ENCODE measurements at places on chromosomes 16 and 17.

DNA sequence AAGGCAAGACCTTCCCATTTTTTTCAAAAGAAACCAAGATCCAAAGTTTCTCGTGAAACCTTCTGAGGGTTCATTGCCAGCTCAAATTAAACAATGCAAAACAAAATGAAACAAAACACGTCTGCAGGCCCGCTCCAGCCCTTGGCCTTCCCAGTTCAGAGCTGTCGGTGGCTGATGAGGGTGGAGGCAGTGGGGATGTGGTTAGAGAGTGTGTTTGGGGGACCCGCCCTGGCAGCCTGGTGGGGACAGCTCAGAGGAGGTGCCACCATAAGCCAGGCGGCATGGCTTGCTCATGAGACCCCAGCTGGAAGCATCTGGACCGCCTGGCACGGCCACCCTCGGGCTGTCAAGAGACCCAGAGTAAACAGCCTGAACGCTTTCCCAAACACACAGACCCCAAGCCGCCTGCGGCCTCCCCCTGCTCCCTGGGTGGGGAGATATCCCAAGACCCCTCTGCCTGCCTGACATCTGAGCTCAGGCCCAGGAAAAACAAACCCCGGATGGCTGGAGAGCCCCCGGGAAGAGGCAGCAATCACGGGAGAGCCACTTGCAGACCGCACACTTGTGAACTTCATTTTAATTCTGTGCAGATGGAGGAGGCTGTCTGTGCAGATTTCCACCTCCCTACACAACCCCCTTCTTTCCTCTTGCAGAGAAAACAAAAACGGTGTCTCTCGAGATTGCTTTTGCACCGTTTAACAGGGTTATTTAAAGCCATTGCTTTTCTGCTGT lies 35.4 kb upstream of the LITAF start:
- DNase-seq: peak; percentile 48

DNA sequence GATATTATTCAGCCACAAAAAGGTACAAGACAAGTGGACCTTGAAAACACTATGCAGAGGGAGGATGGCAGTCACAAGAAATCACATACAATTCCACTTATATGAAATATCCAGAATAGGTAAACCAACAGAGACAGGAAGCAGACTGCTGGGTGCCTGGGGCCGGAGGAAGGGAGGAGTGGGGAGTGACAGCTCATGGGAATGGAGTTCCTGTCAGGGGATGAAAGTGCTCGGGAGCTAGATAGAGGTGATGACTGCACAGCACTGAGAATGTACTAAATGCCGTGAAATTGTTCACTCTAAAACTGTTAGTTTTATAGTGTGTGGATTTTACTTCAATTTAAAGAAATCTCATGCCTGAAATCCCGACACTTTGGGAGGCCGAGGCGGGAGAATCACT lies 74.2 kb upstream of the MED9 start:
- DNase-seq: no peak

DNA sequence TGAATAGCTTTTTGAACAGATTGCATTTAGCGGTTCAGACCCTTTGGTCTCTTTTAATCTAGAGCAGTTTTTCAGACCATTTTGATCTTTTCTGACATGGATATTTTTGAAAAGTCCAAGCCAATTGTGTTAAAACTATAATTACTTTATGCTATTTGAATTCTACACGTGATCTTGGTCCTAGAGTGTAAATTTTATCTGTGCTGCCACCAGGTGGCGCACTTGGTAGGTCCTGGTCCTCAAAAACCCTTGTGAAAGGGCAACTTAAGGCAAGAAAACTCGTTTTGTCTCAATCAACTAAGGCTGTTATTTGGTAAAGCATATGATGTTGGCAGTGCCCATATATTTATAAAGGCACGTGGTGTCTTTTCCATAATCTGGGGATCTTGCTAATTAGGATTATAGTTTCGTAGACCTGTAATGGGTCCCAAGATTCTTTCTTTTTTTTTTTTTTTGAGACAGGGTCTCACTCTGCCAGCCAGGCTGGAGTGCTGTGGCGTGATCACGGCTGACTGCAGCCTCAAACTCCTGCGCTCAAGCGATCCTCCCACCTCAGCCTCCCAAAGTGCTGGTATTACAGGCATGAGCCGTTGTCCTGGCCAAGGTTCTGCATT lies 43.9 kb upstream of the TEX2 start:
- DNase-seq: peak; percentile 78

- no peak for DNase-seq
Observed at GRCh38 chr16:529012-529575, 1.6 kb downstream of the CAPN15 start.

GRCh38 chr16:79278506-79278905 lies 322.0 kb downstream of the MAF start:
- DNase-seq: no peak

- no peak for DNase-seq
Observed at GRCh38 chr17:31535581-31535981, 144.1 kb downstream of the RAB11FIP4 start.

- DNase-seq: no peak
Observed at GRCh38 chr17:57394375-57394774, 138.1 kb downstream of the MSI2 start.

- DNase-seq: no peak
Observed at GRCh38 chr17:1639549-1640180, 5.9 kb downstream of the SCARF1 start.

DNA sequence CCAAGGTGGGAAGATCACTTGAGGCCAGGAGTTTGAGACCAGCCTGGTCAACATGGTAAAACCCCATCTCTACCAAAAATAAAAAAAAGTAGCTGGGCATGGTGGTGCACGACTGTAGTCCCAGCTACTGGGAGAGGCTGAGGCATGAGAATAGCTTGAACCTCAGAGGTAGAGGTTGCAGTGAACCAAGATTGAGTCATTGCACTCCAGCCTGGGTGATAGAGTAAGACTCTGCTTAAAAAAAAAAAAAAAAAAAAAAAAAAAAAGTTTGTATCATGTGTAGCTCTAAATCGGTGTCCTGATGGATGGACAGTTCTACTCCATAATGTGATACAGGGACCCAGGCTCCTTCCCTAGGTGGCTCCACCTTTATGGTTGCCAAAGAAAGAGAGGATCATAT lies 497.1 kb upstream of the RBFOX1 start:
- DNase-seq: no peak

DNA sequence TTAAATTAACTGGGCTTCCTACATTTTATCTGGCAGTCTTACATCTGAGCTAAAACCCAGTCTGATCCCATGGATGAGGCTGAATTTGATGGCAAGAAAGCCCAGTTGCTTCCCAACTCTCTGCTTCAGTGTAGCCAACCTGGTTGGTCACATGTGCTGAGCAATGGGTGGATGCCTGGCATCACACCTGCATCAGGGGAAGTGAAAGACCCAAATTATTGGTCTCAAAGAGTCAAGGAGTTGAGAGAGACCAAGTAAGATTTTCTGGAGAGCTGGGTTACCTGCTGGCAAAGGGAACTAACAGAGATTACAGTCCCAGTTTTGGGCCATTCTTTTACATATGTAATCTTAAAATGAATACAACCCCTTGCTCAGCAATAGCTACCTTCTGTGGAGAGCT lies 38.8 kb downstream of the RGS9 start:
- DNase-seq: no peak

DNA sequence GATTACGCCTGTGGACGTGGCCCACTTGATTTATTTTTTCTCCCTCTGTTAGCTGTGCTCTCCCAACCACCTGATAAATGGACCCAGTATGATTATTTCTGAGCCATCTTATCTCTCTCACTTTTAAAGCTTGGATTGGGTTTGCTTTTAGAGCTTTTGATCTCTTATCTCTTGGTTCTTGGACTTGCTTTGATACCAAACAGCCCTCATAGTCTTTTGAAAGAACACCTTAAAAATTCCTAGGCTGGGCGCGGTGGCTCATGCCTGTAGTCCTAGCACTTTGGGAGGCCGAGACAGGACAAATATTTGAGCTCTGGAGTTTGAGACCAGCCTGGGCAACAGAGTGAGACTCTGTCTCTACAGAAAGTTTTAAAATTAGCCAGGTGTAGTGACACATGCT lies 25.8 kb downstream of the SMTNL2 start:
- no peak for DNase-seq

- DNase-seq: no peak
Observed at GRCh38 chr16:4488499-4488967, 12.3 kb downstream of the HMOX2 start.

DNA sequence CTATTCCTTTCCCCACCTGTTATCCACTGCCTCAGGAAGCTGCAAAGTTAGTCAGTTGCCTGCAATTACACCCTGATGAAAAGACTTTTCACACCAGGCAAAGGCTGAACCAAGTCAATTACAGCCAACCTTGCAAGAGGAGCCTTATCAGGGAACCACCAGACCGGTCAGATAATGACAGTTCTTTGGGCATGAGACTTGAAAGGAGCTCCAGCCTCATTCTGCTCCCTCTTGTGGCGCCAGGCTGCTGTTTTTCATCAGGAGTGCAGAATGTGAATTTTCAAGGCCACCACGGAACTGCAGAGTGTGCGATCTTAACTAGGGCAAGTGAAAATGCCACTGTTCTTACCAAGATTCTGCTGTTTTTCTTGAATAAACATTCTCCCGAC lies 22.5 kb downstream of the DNAI2 start:
- DNase-seq: peak; percentile 93

DNA sequence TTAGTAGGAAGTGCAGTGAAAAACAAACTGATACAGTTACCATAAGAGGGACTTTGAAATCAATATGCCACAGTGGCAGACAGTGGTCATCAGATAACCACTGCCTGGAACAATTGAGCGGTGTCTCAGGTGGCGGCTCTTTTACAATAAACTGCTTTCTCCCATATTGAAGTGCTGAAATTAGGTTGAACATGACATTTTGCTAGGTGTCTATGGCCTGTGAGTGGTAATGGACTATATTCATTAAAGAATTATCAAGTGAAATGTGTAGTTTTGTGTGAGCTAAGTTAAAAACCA lies 214.7 kb downstream of the RPTOR start:
- no peak for DNase-seq

DNA sequence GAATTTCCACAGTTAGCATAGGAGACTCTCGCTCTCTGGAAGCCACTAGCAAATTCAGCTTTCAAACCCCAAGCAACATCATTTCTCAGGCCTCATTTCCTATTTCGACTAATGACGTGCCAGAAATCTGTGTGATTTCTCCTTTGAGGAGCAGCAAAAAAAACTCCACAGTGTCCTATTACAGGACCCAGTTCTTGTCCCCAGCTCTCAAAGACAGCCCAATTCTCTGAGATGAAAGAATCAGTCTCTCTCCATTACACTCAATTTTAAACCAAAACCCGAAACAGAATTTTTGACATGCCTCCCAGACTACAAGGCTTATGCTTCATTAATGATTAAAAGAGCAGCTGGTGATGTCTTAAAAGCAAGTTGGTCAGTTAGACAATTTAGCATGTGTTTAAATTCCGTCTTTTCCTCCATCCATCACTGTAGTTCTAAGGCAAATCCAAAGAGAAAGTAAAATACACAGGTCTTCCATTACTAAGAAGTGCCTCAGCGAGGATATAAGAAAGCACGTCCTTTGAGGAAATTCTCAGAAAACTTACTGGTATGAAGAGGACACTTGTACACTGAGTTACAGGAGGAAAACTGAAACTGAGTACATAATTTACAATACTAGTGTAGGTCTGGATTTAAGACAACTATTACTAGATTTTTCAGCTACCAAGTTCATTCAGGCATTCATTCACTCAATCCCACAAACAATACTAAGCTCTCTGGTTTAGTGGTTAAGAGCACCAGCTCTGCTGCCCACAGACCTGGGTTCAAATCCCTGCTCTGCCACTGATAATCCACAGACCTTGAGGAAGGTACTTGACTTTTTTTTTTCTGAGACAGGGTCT lies 12.5 kb downstream of the TOM1L2 start:
- no peak for DNase-seq

DNA sequence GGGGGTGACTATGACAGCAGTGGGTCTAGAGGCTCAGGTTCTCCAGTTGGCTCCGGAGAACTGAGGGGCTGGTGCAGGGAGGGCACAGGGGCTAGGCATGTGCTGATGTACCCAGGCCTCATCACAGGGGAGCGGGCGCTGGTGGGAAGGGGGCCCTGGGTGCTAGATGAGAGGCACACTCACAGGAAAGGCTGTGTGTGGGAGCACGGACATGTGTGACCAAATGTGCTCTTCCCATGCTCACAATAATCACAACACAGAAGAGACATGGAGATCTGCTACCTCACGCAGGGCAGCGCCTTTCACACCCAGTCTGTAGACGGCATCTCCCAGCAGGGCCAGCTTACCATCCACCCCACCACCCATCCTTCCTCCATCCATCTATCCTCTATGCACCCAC lies 17.4 kb upstream of the RASD1 start:
- no peak for DNase-seq

GRCh38 chr16:1781758-1782407 lies 488 bp downstream of the SPSB3 start:
- no peak for DNase-seq

DNA sequence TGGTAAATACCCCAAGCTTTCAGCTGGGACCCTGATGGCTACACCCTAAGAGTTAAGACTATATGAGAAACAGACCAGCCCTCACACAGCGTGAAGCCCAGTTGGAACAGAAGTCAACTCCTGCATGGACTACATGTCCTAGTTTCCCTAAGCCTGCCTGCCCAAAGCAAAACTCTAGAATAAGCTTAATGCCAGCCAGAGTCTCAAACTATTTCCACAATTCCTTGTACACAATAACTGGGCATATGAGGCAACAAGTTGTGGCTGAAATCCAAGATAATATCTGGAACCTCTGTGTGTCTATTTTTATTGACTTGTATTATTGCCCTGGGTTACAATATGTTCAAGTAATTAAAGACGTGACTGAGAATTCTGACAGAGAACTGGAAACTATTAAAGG lies 19.4 kb downstream of the MYH10 start:
- DNase-seq: no peak

DNA sequence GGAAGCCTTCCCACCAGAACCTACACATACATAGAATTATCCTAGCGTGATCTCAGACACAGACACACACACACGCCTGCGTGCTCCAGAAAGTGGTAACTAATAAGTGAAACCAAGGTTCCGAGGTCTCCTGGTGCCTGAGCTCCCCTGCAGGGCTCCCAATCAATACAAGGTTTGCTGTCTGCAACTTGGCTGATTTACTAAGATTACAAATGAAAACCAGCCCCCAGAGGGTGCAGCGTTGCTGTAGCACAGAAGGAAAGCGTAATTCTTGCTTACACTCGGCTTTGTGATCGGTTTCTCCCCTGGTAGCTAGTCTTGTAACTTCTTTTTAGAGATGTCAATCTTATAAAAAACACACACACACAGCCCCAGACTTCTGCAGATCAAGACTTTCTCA lies 334.1 kb upstream of the XYLT1 start:
- DNase-seq: peak; percentile 10

DNA sequence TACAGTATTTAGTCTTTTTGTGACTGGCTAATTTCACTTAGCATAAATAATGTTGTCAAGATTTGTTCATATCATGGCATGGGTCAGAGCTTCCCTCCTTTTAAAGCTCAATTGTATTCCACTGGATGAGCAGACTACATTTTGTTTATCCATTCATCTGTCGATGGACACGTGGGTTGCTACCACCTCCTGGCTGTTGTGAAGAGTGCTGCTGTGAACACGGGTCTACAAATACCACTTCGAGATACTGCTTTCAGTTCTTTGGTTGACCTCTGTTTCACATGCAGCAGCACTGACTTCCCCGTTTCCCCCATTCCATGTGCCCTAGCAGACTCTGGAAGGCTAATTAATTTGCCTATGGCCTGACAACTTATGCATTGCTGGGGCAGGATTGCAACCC lies 285.4 kb downstream of the SHISA9 start:
- no peak for DNase-seq

- no peak for DNase-seq
Observed at GRCh38 chr17:45972531-45972930, 26.5 kb upstream of the STH start.

- DNase-seq: no peak
Observed at GRCh38 chr17:64788286-64789060, 126.4 kb upstream of the SMURF2 start.

Measured in Ammon's horn (tissue), 1 donor.